ENCODE measurements at places on chromosomes 12 and 14.
A peak's percentile ranks its signal among the peaks of the same experiment; 100 is the strongest.

GRCh38 chr14:92252323-92252722, 70.6 kb upstream of the SLC24A4 start:
- DNase-seq: no peak

DNA sequence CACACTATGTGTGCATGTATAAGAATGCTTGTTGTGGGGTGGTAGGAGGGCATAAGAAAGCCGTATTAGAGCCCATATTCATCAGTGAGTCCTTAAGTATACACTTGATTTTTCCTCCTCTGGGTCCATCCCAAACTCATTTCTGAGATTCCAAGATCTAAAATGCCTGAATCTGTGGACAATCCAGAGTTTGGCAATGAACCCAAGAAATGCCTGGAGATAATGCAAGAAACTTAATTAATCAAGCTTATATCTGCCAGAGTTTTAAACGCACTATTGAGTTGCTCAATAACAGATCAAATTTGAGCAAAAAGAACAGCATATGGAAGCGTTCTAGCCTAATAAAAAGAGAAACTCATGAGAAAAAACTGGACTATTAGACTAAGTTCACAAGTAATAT, 143.4 kb upstream of the NAV3 start:
- no peak for DNase-seq

- DNase-seq: no peak
Measured at GRCh38 chr14:93067088-93067487, 48.6 kb downstream of the ITPK1 start.

DNA sequence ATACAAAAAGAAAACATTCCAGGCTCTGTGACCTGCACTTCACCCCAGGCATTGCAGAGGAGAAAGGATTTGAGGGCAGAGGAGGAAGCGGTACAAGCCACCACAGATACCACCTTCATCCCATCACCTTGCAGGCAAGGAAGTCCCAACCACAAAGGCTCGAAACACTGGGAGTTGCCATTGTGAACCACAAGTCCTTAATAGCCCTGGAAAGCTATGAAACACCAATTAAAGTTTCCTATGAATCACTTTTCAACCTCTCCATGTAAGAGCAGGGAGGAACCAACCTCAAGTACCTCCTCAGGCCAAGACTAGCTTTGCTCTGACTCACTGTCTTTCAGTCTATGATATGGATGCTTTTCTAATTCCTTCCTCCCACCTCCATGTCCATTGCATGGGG, 27.0 kb downstream of the MAP3K9 start:
- no peak for DNase-seq

GRCh38 chr12:121400332-121401139, 618 bp downstream of the RNF34 start:
- no peak for DNase-seq

DNA sequence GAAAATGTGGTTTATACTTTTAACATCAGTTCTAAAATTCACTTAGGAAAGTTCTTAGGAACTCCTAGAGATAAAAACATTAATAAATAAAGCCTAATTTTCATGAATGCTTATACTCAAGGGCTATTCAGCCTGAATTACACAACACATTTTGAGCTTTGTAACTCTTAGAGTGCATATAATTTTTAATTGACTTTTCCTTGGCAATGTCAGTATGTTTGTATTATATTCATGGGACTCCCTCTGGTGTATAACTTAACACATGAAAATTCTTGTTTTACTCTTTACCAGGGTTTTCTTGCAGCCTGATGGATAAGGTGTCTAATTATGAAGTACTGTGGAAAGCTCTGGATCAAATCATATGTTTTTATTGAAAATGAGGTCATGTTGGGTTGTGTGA, 150.6 kb upstream of the HMGA2 start:
- no peak for DNase-seq

DNA sequence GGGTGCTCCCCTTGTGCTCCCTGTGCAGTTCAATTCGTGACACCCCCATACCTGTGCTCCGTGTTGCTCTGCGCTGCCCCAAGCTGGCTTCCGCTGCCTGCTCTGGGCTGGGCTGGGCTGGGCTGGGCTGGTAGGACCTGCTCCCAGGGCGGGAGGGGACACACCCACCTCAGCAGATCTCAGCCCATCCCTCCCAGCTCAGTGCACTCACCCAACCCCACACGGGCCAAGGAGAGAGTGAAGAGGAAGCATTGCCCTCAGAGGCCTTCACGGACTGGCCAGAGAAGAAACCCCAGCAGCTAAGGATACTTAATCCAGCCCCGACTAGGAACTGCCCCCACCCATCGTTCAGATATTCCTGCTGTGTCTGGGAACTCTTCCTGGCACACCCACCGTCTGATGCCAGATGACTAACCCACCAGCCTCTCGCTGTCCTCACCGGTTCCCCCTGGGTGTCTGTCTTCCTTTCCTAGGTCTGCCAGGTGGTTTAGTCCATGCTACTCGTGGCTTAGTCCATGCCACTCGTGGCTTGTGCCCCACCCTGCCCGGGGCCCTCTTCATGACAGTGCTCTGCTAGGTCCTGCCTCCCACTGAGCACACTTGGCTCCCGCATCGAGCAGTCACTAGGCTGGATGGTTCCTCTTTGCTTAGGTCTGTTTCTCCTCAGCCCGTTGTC, at the start of gene LPAR5:
TSS of gene LPAR5 (minus strand) at position 104 of the 676 bp plus-strand sequence. CDS start 14,711 bp downstream, outside the sequence.
- DNase-seq: no peak

- no peak for DNase-seq
Measured at GRCh38 chr12:108831309-108831991, 25.9 kb downstream of the SSH1 start.

DNA sequence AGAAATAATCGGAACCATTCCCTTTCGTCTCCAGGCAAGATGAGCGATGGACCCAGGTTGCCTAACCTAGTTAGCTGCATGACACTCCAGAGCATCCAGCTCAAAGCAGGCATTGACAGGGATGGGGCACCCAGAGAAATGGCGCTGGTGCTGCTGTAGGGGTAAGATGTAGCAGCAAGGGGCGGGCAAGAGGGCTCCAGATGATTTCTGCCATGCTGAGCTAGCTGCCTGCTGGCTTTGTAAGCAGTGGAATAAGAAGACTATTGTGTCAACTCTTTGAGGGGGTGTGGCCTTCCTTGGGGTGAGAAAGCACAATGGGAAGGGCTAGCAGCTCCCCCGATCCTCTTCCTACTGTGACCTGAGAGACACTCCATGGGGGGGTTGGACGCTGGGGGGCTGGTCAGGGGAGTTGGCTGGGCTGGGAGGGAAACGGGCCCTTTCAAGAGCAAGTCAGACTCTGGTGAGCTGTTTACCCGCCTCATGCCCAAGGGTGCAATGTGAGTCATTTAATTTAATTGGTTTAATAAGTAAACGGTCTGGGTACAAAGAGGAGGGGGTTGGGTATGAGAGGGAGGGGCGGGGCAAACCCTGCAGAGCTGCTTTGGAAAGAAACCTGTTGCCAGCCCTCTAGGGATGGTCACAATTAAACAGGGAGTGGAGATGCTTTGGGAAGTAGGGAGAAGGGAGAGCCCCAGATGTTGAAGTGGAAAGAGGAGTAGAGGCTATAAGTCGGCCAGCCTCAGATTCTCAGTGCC, 50.5 kb downstream of the B4GALNT3 start:
- no peak for DNase-seq

GRCh38 chr14:30355431-30355913, 203.5 kb upstream of the G2E3 start:
- DNase-seq: no peak

DNA sequence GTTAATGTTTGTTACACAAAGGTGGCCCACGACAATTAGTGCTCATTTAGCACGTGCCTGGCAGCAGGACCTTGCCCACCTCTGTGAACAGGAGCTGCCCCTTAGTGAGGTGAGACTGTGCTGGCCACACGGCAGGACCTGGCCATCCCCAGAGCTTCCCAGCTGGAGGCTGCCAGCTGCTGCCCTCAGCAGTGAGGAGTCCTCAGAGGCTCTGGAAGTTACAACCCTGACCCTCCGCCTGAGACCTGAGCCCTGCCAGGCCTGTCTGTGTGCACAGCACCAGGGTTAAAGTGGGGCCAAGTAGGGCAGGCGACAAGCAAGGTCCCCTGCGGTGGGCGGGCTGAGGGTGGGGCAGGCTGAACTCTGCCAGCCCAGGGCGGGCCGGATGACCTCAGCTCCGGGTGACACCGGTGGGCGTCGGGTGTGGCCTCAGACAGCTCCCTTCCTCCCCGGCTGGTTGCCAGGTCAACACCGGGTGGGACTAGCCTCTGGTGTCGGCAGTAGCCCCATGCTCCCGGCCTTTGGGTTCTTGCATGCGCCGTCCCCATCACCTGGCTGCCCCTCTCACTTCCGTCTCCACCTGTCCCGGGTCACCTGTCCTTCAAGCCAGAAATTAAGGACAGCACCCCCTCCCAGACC, 9.2 kb upstream of the LBHD2 start:
- no peak for DNase-seq

DNA sequence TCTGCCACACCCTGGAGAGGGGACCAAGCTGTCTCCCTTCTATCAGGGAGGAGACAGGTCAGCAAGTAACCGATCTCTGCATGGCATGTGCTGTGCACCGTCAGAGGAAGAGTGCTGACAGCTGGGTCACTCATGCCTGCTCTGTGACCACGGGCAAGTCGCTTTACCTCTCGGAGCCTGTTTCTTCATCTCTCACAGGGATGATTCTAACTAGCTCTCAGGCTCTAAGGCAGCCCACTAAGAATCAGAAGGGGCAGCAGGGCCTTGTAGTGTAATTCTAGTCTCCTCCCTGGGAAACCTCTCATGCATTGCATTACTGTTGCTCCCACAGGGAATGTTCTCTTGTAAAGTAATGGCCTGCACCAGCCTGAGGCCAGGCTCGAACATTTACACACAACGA, 11.9 kb downstream of the CD9 start:
- no peak for DNase-seq

DNA sequence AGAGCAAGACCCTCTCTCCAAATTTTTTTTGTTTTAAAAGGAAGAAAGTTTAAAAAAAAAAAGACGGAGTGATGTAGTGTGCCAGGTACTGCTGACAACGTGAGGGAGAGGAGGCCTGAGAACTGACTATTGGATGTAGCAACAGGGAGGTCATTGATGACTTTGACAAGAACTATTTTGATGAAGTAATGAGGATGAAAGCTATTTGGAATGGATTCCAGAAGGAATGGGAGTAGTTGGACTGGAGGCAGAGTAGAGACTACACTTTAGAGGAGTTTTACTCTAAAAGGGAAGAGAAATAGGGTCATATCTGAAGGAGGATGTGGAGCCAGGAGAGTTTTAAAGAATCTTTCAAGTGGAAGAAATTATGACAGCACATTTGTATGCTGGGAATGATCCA, 27.8 kb upstream of the SLC38A2 start:
- DNase-seq: no peak

- no peak for DNase-seq
Measured at GRCh38 chr12:46089414-46090162, 99.2 kb upstream of the SCAF11 start.

- DNase-seq: no peak
Measured at GRCh38 chr12:91769736-91770135, 375.9 kb downstream of the BTG1 start.

- DNase-seq: no peak
Measured at GRCh38 chr14:24058260-24058950, 6.6 kb downstream of the CARMIL3 start.

DNA sequence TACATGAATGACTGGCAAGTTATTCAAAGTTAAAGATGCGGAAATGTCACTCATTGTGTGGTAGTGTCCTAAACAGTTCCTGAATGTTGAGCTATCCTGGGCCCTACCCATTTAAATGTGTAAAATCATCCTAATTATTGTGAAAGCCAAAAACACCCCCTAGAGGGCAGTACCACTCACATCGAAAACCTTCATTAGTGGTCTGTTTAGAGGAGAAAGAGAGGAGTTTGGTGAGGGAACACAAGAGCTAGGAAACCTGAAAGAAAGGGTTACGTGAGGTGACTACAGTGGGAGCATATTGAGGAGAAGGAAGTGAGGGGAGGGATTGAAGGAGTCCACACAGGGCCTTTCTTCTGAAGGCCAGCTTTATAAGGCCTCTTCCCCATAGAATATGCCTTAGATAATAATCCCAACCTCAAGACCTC, 2.5 kb upstream of the TEP1 start:
- no peak for DNase-seq

DNA sequence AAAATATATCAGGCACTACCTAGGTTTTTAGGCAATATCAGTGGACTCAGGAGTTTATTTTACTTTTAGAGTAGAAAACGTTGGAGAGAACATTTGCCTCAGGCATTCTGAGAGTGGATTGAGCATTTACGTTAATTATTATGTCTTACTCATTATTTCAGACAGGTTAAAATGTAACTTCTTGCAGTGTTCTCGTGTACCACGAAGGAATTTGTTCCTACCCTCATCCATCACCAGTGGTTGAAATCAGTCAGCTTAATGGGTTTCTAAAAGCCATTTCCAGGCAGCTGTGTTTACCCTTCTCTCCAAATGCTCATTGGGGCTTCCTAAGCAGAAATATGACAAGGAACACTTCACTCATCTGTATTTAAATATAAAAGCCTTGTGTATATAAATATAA, 9.1 kb upstream of the LDHB start:
- DNase-seq: no peak

GRCh38 chr12:104469066-104469465, 12.3 kb downstream of the CHST11 start:
- DNase-seq: no peak

- no peak for DNase-seq
Measured at GRCh38 chr12:104583301-104583700, 126.6 kb downstream of the CHST11 start.

- DNase-seq: no peak
Measured at GRCh38 chr12:8773461-8773860, 49.0 kb upstream of the A2ML1 start.

GRCh38 chr12:68899251-68899771, 33.7 kb downstream of the CPM start:
- DNase-seq: peak; percentile 16

DNA sequence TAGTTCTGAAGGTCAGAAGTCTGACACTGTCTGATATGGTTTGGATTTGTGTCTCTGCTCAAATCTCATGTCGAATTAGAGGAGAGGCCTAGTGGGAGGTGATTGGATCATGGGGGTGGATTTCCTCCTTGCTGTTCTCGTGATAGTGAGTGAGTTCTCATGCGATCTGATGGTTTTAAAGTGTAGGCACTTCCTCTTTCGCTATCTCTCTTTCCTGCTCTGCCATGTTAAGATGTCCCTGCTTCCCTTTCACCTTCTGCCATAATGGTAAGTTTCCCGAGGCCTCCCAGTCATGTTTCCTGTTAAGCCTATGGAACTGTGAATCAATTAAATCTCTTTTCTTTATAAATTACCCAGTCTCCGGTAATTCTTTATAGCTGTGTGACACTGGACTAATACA, 84.1 kb upstream of the TMTC1 start:
- no peak for DNase-seq

- no peak for DNase-seq
Measured at GRCh38 chr12:10082117-10082874, 16.5 kb downstream of the CLEC1A start.

- DNase-seq: no peak
Measured at GRCh38 chr12:54662026-54662425, 13.9 kb upstream of the DCD start.
